Right atrium auricular region (tissue), 2 donors: ENCODE measurements at places on chromosomes 7 and 10. TPM values are rescaled to one million over a fixed set of nuclear protein-coding genes. Genes with fewer than 3 reads are reported as not detected.

- no peak for DNase-seq
Observed at GRCh38 chr10:22609719-22610465, 104.5 kb downstream of the PIP4K2A start.

GRCh38 chr10:4459531-4459930 lies 366.5 kb upstream of the AKR1E2 start:
- DNase-seq: no peak

DNA sequence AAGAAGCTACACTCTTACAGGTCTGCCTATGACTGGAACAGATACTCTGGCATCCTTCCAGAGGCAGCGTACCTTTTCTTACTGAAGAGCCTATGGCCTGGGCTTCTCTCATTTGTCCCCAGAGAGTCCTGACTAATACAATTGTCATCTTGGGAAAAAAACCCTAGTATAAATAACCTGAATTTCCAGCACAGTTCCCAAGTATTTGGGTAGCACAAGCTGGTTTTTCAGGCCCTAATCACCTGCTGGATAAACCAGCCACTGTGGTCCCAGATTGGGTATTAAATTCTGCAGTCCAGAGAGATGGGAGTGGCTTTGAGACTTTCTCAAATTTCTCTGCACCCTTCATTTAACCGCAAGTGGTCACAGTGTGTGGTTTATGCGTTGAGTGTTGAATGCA lies 186.8 kb upstream of the NEBL start:
- DNase-seq: no peak

DNA sequence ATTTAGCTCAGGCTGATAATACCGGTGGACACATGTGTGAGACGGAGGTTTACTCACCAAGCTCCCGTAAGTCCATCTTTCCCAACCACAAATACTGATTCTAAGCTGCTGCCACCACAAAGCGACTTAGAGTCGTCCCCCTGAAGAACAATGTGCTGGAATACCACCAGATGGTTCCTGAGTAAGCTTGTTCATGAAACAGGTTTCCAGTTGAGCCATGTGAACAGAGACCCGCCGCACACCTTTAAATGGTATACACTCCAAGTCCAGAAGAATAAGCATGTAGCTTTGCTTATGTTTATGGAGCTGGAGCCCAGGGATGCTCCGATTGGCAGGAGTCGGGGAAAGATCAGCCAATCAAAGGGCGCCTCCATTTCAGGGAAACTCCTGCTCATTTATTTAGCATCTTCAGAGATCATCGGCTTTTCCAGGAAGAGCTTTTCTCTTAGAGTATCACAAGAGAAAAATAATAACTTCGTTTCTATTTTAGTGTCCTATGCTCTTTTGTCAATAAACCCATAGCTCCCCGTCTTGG lies 261.6 kb upstream of the AOAH start:
- DNase-seq: no peak

The CNTNAP2 gene
- 1.1 TPM for total RNA-seq
